Stimulated activated CD8-positive, alpha-beta memory T cell treated with anti-CD3 and anti-CD28 coated beads, Interleukin-2, amount 100 ng/mL, for 1 hour (primary cell): ENCODE measurements at places on chromosomes 1 and 21.

- DNase-seq = no peak
Measured at GRCh38 chr1:227416156-227416830, 98.0 kb upstream of the CDC42BPA start.

DNA sequence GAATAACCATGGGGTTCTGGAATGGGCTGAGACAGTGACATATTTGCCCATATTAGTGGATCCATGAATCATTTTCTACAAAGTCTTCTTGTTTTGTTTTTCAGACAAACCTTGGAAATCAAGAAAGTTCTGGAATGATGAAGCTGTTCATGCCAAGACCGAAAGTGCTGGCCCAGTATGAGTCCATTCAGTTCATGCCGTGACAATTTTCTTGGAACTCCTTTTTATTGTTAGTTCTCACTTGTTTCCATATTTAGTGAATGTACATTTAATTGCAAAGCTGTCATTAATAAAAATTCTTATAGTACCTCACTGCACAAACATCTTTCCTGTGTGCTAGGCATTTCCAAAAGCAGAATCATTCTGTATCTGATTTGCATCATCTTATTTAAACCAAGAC lies 100.6 kb upstream of the KCNJ15 start:
- DNase-seq = no peak

GRCh38 chr1:190179817-190180216 lies 297.8 kb downstream of the BRINP3 start:
- no peak for DNase-seq

DNA sequence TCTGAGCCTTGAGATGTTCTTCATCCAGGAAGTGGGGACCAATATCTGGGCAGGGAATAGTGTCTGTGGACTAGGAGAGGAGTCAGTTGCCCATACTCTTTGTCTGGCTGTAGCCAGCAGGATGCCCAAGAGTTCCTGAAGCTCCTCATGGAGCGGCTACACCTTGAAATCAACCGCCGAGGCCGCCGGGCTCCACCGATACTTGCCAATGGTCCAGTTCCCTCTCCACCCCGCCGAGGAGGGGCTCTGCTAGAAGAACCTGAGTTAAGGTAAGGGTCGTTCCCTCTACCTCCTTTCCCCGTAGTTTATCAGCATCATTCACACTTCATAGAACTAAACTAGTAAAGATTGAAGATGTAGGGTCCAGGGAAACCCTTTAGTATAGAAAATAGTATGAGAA lies 3.4 kb upstream of the PPOX start:
- DNase-seq = no peak

DNA sequence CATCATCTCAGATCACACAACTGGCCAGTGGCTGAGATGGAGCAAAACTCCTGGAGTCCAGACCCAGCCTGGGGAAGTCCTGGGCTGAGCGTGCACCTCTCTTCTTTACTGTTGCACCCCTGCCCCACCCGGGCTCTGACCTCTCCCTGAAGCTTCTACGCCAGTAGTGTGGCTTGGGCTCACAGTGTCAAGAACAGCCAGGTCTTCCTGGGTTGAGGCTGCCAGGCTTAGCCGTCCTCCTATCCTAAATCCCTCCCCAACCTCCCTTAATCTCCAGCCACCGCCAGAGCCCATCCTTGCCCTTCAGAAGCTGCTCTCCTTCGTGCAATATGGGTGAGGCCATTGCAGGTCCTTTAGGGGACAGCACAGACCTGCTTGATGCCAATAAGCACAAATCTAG lies 399.2 kb upstream of the VAMP3 start:
- no peak for DNase-seq

GRCh38 chr1:221456918-221457317 lies 285.0 kb downstream of the DUSP10 start:
- DNase-seq = no peak

GRCh38 chr1:30629501-30629900 lies 93.9 kb downstream of the MATN1 start:
- DNase-seq = no peak

DNA sequence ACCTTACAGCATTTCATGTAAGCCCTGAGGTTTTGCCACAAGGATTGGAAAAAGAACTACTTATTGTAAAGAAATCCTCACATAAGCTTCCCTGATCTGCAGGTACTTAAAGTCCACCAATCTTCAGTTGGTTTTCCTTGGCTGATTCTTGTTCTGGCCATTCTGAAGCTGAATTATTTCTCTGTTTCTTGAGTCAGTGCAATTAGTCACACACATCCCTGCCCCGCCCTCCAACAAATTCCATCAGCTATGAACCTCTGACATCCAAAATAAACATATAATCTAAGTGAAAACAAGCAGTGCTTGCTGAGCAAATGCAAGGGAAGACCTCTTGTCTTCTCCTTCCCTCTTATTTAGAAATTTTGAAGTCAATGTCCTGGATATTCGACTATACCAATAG lies 8.2 kb upstream of the FNDC7 start:
- no peak for DNase-seq

DNA sequence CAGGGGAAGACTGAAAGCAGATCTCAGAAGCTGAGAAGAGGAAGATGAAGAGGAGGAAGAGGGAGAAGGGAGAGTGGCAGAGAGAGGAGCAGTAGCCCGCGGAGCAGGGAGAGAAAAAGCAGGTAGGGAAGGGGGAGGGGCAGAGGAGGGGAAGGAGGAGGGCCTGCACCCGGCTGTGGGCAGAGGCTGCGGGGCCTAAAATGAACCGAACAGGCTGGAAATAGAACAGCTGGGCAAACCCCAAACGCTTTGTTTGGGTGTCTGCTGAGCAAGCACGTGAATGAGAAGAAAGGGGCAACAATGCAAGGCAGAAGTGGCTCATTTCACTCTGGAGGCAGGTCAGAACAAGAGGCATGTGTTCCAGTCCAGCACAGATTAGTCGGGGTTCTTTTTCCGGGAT lies 33.5 kb downstream of the KCNC4 start:
- no peak for DNase-seq

- DNase-seq = no peak
Measured at GRCh38 chr1:116323491-116323890, 49.6 kb upstream of the ATP1A1 start.

DNA sequence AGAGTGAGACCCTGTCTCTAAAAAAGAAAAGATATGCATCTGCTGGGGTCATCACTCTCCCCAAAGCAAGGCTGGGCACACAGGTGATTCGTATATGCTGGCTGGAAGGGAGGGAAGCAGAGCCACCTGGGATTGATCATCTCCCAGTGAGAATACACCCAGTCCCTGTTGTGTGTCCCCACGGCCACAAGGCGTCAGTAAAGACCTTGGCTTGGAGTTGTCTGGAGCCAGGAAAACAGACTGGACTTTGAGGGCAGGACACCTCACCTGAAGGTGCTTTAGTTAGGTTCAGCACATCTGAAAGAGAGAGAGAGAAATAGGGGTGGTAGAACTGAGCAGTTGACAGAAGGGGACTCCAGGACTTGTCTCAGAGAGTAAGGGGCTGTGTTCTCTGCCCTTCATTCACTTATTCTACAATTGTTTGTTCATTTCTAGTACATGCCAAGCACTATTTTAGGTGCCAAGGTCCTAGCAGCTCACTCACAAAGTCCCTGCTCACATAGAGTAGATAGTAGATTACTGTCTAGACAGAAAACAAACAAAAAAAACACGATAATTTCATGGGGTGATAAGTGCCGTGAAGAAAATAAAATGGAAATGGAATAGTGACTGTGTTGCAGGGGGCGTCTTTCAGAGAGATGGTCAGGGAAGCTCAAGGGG lies 13.5 kb downstream of the CITED4 start:
- no peak for DNase-seq

DNA sequence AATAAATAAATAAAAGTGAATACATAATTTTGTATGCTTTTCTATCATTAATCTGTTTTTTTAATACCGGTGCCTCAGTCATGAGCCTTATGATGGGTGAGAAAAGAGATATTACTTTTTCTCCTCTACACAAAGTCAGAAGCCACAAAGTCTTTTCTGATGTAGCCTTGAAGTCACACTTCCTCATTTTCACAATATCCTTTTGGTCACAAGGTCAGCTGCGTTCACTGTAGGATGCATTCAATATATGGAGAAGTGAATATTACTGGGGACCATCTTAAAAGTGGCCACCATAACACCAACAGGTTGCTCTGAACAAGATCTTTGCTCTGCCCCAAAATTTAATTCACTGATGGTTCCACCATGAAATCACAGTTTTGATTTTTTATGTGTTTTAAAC lies 83.3 kb upstream of the TNR start:
- no peak for DNase-seq

DNA sequence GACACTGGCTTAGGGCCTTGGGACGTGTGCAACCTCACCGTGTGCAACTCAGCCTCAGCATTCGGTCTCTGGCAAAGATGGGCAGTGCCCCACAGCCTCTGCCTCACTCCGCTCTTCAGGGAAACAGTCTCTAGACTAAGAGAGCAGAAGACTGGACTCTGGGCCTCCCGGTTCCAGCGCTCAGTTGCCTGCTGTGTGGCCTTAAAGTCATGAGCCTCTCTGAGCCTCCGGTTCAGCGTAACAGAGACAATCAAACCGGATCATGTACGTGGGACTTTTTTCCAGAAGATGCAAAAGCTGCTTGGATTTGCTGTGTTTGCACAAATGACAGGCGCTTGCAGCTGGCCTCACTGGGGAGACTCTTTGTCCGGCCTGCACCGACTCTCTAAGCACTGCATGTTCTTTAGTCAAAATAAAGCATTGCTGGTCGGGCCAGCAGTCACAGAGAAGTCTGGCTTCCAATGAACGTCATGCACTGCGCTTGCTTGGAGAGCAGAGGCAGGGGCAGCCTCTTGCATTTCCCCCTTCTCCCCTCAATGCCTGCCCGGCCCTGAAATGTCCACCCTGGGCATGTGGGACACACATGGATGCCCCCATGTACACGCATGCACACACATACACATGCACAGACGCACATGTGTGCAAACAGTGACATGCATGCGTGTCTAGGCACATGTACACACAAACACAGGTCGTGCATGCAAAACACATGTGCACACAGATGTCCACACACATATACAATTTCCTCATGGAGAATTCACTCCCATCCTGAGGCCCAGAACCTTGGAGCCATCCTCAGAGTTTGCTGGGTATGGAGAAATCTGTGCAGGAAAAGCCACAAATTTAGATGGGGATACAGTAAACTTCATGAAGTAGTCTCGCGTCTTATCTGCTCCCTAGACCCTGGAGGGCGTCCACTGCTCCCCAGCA lies 152.4 kb downstream of the PRDM16 start:
- no peak for DNase-seq

DNA sequence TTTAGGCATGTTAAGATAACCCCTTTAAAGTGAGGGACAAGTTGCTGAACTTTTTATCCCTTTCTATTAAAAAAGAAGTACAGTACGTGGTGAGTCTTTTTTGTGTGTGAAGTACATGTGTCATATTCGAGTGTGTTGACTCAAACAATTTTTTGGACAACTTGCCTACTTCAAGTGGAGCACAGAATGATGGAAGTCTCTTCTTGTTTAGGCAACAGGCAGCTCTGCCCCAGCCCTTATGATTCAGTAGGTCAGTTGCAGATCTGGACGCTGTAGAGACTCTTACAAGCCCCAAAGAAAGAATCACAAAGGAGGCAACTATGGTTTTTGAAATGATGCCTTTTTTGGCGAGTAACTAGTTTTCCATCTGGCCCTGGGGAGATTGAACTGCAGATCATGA lies 14.4 kb upstream of the ZFP69B start:
- no peak for DNase-seq

- no peak for DNase-seq
Measured at GRCh38 chr1:27349784-27350662, 8.2 kb downstream of the SYTL1 start.

- no peak for DNase-seq
Measured at GRCh38 chr1:92478393-92478792, 8.3 kb downstream of the GFI1 start.

DNA sequence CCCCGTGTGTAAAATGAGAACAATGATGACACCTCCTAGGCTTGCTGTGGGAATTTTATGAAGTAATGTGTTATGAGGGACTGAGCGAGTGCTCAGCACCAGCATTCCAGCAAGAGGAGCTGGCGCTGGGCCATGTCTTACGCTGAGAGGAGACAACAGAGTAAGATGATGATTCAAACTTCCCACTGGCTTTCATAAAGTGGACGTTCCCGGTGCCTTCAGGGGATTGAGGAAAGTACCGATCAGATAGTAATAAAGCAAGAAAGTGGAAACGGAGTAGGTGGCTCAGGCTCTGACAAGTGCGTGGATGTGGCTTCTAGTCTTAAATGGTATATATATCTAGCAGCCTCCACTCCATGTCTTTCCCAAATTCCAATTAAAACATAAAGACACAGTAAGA lies 23.8 kb downstream of the EPHA10 start:
- DNase-seq = no peak

- DNase-seq = no peak
Measured at GRCh38 chr1:158607296-158607695, 2.2 kb downstream of the OR10Z1 start.

DNA sequence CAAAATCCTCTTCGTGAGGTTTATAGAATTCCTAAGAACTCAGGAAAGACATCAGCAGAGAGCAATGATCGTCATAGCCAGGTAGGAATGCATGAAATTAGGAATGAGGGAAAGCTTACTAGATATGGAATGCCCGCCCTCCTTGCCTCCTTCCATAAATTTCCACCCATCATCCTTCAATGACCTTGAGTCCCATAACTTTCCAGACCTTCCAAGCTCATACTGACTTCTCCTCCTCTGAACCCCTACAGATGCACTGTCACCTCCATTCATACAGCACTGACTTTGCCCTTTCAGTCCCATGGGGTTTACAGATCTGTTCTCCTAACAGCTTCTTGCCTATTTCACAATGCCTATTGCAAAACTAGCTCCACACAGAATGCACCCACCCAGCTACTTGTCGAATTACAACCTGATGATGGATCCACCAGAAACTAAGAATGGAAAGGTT lies 23.8 kb upstream of the PPP1R15B start:
- DNase-seq = no peak

- peak; percentile 34 for DNase-seq
Measured at GRCh38 chr1:16204634-16205333, 7.7 kb downstream of the ARHGEF19 start.

GRCh38 chr1:247465796-247466195 lies 7.9 kb upstream of the OR2B11 start:
- DNase-seq = no peak

GRCh38 chr1:42730988-42731387 lies 9.0 kb downstream of the CLDN19 start:
- no peak for DNase-seq

DNA sequence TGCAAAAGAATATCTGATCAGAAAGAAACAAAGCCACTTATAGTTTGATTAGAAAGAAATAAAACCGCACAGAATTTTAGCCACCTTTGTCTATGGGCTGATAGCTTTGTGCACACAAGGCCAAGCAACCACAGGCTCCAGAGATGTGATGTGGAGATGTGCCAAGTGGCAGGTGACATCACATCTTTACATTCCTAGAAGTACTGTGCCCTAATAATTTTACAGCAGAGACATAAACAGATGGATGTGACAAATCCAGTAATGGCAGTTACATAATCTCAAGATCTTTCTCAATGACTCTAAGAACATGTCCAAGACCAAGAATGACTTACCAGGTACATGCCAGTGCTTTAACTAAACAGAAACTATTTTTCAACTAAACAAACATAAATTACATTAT lies 159.5 kb downstream of the LTN1 start:
- DNase-seq = no peak
